Large intestine (tissue), 12 donors: ENCODE measurements at places on chromosomes 7 and 10. TPM values are rescaled to one million over a fixed set of nuclear protein-coding genes. Genes with fewer than 3 reads are reported as not detected.

DNA sequence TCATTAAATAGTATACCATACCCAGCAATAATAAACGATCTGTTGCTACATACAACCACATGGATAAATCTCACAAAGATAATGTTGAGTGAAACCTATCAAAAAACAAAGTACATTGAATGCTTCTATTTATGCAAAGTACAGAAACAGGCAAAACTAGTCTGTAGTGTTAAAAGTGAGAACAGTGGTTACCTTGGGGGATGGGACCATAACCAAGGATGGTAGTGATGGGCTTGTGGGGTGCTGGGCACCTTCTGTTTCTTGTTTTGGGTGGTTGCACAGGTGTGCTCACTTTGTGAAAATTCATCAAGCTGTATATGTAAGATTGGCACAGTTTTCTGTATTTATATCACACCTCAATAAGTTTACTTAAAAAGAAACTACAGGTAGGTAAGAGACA is 105.7 kb downstream of the ATE1 start:
- no peak overlapping the region for H3K27ac ChIP-seq
- H3K4me3 ChIP-seq, result no peak overlapping the region
- no peaks in the 10 kb centered on the region for H3K36me3 ChIP-seq
- H3K4me1 ChIP-seq, result no peaks in the 10 kb centered on the region
- H3K27me3 ChIP-seq, result no peaks in the 10 kb centered on the region

- H3K27ac ChIP-seq, result no peak overlapping the region
- peaks cover 5% of the 10 kb centered on the region for H3K4me1 ChIP-seq
- peaks cover 20% of the 10 kb centered on the region for H3K36me3 ChIP-seq
- peak; percentile 73 for DNase-seq
- peak overlapping the region; percentile 10 for H3K4me3 ChIP-seq
- no peaks in the 10 kb centered on the region for H3K27me3 ChIP-seq
Measured at GRCh38 chr7:129829737-129830631, 122.8 kb downstream of the UBE2H start.

Gene CYP2E1
- polyA plus RNA-seq, result 1.3 TPM

- no peaks in the 10 kb centered on the region for H3K36me3 ChIP-seq
- H3K4me1 ChIP-seq, result no peaks in the 10 kb centered on the region
- H3K27ac ChIP-seq, result no peak overlapping the region
- no peak for DNase-seq
- H3K4me3 ChIP-seq, result no peak overlapping the region
Measured at GRCh38 chr10:103147645-103148044, 45.4 kb downstream of the NT5C2 start.

- H3K27ac ChIP-seq, result no peak overlapping the region
- H3K36me3 ChIP-seq, result no peaks in the 10 kb centered on the region
- no peak overlapping the region for H3K4me3 ChIP-seq
- peaks cover 13% of the 10 kb centered on the region for H3K4me1 ChIP-seq
Measured at GRCh38 chr7:78020874-78021249, 222.3 kb downstream of the PHTF2 start.
